ENCODE measurements at places on chromosomes 16 and 17. TPM values are rescaled to one million over a fixed set of nuclear protein-coding genes. Genes with fewer than 3 reads are reported as not detected.

GRCh38 chr17:16516594-16517051 is 24.6 kb upstream of the LRRC75A start:
- DNase-seq, result no peak

DNA sequence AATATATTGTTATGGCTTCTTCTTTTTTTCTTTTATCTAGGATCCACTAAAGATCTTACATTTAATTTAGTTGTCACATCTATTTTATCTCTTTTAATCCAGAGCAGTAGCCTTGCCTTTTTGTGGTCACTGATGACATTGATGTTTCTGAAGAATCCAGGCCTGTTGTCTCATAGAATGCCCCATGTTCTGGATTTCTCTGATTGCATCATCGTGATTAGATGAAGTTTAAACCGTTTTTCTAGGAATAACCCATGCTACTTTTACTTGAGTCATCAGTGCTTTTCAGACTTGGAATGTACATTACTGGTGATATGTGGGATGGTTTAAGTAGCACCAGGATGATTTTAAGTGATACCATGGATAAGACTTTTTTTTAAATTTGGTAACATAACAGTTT is 106.4 kb upstream of the CES5A start:
- no peak for DNase-seq

DNA sequence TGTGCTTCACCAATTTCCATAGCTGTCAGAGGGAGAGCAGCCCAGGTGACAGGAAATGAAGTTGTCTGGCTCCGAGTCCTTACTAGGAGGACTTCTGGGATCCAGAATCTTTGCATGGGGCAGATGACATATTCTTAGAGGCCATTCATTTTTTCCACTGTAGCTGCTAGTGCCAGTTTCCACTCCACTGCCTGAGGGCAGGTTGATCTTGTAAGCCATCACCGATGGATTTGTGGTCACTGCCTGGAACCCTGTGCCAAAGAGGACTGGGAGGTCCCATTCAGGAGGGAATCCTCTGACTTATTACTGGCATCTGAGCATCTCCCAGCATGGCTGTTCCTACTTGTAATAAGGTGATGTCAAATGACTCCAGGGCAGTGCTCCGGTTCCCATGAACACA is 144.1 kb upstream of the KCNJ18 start:
- no peak for DNase-seq

GRCh38 chr17:15973016-15973415 is 26.5 kb downstream of the ZSWIM7 start:
- no peak for DNase-seq

The LGALS9B gene
- total RNA-seq, result not detected

The MAPT gene
- total RNA-seq, result 5.7 TPM

Data from posterior vena cava (tissue), 2 donors.